Myocyte (in vitro differentiated cells): ENCODE measurements at places on chromosomes 7 and 10. TPM values are rescaled to one million over a fixed set of nuclear protein-coding genes. Genes with fewer than 3 reads are reported as not detected.

- no peak for DNase-seq
Observed at GRCh38 chr10:49252313-49253034, 46.5 kb upstream of the C10orf71 start.

DNA sequence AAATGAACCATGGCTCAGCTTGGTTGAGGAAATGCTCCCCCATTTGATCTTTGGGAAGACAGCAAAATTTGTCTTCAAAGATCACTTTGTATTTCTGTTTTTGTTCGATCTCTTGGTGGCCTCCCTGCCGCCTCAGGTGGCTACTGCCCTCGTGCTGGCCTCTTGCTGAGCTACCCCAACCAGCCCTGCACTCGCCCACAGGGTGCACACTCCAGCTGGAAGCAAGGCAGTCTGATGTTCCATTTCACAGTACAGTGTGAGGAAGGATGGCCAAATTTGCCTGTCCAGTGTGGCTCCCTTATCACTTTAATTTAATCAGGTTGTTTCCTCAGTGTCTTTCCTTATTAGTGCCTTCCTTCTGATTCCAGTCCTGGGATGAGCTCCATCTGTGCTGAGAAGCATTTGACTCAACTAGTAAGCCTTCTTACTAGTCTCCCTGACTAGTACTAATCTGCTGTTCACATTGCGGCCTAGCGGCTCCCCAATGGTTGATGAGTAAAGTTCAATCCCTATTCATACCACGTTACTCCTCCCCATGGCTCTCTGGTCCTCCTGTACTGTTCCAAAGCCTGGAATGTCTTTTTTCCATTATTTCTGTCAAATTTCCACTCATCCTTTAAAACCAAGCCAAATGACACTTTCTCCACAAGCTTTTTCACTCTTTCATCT, 8.2 kb downstream of the MYOF start:
- DNase-seq: no peak

CALHM3 gene
- total RNA-seq: not detected in 2 replicates

SLC26A3 gene
- not detected in 2 replicates for total RNA-seq

SHH gene
- total RNA-seq: 0.08 TPM in 1 of 2 replicates, not detected in the other

RADIL gene
- total RNA-seq: 1.1 and 1.8 TPM in 2 replicates

DNA sequence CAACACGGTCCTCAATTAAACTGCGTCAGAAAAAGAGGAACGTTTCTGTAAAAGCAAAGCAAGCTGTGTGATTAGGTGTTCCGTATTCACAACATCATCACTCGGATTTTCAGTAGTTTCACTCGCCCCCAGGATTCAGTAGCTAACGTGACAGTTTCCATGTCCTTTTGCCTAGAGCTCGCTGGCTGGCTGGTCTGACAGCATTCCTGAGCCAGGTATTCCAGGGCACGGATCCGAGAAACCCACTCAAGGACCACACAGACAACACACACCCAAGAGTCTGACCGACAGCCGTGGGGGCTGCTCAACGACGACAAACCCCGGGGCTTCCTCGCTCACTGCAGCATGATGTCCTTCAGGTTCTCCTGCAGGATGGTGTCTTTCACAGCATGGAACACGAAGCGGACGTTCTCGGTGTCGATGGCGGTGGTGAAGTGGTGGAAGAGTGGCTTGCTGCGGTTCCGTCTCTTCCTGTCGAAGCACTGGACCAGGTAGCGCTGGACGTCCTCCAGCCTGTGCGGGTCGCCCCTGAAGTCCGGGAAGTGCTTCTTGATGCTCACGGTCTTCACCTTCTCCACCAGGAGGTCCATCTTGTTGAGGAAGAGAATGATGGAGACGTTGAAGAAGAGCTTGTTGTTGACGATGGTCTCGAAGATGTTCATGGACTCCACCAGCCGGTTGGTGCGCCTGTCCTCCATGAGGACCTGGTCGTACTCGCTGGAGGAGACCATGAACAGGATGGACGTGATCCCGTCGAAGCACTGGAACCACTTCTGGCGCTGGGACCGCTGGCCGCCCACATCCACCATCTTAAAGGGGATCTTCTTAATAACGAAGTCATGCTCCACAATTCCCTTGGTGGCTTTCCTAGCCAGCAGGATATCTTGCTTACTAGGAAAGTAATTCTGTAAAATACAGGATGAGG, 43.1 kb downstream of the AMZ1 start:
- no peak for DNase-seq

GRCh38 chr10:69733791-69734261, 67.9 kb upstream of the COL13A1 start:
- DNase-seq: peak; percentile 84
